ENCODE measurements at places on chromosomes 11 and 22.

GRCh38 chr22:21942407-21943343 is 10.0 kb downstream of the PPM1F start:
- no peak for DNase-seq

DNA sequence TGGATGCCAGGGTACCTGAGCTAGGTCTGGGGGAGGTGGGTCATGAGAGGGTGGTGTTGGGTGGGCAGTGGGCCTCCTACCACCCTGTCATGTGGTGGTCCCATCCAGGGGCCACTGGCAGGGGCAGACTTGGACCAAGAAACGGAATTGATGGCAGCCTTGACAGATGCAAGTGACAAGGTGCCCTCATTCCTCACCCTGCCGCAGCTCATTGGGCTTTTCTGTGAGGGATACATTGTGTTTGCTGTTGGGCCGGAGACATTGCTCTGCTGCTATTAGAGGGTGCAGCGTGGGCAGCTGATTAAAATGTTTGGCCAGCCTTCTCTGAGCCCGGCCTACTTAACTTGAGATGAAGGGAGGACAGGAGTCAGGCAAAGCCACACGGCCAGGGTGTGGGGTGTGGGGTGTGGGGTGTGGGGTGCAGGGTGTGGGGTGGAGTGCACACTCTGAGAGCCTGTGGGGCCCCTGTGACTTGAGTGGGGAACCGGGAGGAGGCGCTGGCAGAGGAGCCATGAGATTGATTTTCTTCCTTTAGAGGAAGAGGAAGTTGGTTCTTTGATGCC is 351.5 kb downstream of the TBC1D22A start:
- DNase-seq, result no peak

DNA sequence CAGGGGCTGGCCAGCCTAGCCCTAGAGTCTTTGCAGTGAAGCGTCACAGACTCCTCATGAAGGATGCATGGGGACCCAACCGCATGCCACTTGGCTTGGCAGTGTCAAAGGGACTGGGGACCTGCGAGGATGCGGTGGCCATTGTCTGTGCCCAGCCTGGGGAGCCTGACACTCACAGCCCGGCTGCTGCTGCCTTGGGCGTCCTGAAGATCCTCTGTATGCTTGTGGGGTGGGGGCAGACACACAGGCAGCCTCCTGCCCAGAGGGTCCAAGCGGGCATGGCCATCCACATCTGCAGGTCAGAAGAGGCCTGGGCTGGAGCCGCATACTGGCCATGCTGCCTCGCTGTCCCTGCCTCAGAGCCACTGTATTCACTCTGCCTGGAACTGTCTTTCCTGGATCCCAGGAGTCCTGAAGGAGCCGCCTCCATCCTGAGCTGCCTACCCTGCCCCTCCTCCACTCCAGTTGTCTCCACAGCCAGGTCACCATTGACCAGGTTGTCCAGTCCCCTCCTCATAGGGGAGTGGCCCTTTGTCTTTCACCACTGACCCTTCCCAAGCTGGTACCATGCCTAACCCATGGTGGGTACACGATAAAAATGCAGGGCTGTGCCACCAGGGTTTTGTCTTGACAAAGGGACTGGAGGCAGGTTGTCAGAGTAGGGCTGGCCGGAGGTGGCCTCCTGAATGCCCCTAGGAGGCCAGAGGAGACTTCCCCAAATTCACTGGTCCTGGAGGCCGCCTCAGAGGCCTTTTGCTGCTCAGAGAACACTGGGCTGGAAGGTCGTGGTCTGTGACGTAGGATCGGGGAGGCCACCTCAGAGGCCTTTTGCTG is 107.0 kb downstream of the KCNQ1OT1 start:
- no peak for DNase-seq

DNA sequence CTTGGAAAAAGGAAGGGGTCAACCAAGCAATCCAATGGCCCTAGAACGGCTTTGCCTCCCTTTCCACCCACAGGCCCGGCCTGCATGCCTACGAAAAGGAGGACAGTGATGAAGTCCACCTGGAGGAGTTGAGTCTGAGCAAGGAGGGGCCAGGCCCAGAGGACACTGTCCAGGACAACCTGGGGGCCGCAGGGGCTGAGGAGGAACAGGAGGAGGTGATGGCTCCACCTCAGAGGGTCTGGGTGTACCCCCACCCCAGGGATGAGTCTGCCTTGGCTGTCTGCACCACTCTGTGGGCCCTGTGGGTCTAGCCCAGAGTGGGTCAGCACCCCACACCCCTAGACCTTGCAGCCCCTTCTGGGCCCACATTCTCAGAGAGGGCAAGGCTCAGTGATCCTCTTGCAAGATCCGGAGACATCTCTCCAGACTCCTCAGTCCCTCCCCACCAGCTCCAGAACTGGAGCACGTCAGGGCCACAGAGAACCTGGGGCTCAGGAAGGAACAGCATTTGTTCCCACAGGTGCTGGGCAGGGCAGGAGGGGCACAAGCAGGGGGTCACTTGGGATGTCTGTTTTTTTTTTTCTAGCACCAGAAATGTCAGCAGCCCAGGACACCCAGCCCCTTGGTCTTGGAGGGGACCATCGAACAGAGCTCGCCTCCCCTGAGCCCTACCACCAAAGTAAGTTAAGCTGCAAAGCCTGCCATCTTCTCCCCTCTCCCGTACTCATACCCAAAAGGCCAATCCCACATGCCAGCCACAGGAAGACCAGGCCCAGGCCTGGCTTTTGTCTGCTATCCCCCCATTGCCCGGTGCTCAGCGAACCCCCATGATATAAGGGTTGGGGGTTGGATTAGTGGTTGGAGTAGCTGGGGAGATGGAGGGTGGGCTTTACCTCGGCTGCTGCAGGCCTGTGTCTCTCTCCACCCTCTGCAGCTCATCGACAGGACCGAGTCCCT is 8.1 kb downstream of the PRR33 start:
- DNase-seq, result no peak

DNA sequence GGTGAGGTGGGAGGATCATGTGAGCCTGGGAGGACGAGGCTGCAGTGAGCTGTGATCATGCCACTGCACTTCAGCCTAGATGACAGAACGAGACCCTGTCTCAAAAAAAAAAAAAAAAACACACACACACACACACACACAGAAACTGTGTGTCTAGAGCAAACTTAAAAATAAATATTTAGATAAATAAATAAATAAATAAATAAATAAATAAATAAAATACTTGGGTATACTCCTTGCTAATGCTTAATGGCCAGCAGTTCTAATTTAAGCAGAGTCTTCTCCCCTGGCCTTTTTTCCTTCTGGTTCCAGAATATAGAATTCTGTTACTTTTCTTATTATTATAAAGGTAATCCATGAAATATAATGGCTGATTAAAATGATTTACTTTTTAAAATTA is 5.1 kb upstream of the ARL2 start:
- DNase-seq, result no peak

- no peak for DNase-seq
Measured at GRCh38 chr11:125257190-125257579, 92.6 kb downstream of the PKNOX2 start.

DNA sequence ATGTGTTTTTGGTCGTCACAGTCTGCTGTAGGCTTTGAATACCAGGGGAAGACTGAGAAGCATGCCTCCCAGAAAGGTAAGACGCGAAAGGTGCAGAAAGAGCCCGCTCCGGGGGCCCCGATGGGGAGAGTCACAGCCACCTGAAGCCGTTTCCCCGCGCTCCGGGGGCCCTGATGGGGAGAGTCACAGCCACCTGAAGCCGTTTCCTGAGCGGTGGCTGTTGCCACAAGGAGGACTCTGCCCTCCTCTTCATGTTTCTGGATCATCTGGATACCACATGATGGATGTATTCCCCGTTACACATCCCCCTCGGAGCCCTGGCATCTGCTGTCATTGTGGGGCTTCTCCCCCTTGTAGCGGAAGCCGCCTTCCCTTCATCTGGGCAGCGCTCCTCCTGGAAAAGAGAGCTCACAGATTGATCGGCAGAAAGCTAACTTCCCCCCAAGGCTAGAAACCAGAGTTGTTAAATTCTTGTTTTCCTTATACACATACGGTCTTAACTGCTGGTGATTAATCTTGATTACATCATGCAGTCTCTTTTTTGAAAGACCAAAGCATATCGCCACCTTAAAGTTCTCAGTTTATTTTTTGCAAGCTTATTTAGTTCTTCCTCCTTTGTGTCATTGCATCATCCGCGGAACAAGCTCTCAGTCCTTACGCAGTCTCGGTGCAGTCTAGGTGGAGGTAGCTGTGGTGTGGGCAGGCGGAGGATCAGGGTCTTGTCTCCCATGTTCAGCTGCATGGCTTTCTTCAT is 17.5 kb downstream of the CTTN start:
- no peak for DNase-seq

DNA sequence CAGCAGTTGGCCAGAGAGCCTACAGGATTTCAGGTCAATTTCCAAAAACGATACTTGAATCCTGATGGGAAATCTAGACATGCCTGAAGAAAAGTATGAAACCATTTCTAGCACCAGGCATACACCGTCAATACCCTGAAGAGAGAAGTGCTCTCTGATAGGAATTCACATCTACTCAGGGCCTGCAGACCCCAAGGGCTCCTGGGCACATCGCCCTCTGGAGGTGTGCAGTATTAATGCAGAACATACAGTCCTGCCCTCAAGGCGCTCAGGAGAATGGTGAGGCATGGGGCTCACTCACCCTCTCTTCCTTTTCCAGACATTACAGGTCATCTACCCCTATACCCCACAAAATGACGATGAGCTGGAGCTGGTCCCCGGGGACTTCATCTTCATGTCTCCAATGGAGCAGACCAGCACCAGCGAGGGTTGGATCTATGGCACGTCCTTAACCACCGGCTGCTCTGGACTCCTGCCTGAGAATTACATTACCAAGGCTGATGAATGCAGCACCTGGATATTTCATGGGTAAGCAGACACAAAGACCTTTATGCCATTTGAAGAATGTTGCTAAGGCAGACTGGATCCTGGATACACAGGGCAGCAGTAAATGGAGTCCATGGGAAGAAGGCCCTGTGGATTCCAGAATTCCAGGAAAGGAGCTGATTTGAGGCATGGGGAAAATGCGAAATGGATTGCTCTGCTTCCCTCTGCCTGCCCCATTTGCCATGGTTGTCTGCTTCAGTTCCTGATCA is 49.3 kb upstream of the CRTAM start:
- no peak for DNase-seq

- no peak for DNase-seq
Measured at GRCh38 chr11:24064309-24064903, 432.4 kb upstream of the LUZP2 start.

- no peak for DNase-seq
Measured at GRCh38 chr11:10149553-10149952, 144.5 kb downstream of the SBF2 start.

DNA sequence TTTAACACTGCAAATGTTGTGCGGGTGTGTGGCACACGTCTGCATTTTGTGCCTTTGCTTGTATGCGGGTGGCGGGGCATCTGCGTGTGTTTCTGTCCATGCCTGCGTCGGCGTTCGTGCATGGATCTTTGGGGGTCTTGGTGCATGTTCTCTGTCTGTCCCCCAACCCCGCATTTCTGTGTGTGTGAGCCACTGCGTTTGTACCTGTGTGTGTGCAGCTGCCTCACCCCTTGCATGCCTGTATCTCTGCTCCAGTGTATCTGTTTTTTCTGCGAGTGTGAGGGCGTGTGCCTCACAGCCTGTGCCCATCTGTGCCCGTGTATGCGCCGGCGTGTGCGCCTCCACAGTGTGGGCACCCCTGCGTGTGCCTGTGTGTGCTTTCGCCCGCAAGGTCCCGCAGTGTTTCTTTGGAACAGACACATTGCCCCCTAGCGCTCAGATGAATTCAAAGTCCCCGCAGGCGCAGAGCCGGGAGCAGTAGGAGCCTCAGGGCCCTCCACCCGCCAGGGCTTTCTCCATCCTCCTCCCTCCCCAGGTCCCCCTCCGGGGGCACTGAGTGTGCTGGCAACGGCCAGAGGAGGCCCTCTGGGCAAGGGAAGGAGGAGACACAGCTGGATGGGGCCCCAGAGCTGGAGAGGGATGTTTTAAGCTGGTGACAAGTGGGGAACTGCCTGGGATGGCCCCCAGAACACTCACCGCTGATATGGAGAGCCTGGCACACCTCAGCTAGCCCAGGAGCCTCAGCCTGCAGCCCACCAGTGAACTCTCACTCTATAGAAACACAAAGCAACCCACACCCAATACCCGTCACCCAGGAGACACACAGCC is 3.1 kb upstream of the MN1 start:
- peak; percentile 21 for DNase-seq

DNA sequence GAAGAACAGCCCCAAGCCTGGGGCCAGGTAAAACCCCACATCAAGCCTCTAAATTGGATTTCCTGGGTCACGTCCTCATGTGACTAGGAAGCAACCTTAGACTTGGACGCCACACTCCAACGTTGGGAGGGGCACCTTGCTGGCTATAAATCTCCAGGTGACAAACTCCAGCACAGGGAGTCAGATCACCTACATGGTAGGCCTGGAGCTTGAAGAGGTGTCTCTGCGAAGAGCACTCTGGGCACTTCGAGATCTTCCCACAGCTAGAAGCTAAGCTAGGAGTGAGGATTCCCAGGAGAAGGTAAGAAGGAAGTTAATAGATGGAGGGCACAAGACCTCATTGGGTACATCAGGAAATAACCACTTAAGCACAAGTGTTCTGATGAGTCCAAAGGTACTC is 77.1 kb upstream of the GNAZ start:
- DNase-seq, result no peak

- DNase-seq, result no peak
Measured at GRCh38 chr22:18056161-18056666, 21.6 kb upstream of the PEX26 start.

- DNase-seq, result no peak
Measured at GRCh38 chr11:1335264-1335810, 25.9 kb upstream of the TOLLIP start.

- no peak for DNase-seq
Measured at GRCh38 chr11:27218421-27219038, 144.5 kb downstream of the CCDC34 start.

DNA sequence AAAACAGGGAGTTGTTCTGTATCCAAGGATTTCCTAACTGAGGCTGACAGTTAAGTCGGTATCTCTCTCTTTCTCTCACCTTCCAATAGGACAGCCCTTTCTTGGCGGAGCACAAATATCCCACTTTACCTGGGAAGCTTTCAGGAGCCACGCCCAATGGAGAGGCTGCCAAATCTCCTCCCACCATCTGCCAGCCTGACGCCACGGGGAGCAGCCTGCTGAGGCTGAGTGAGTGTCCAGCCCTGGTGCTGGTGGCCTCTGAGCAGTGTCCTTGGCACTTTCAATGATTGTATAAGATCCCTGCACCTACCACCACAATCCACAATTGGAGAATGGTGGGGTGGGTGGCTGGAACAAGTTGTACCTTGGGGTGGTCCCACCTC is 33.7 kb downstream of the CYB5R2 start:
- no peak for DNase-seq

GRCh38 chr11:112306230-112306629 is 45.6 kb upstream of the PLET1 start:
- DNase-seq, result no peak

- DNase-seq, result no peak
Measured at GRCh38 chr11:112656772-112657428, 304.3 kb upstream of the NCAM1 start.

GRCh38 chr11:64881476-64881875 is 3.1 kb upstream of the EHD1 start:
- no peak for DNase-seq

- no peak for DNase-seq
Measured at GRCh38 chr11:114348200-114349191, 51.8 kb downstream of the C11orf71 start.

GRCh38 chr11:71977743-71978418 is 20.8 kb upstream of the IL18BP start:
- DNase-seq, result no peak
